DND-41 (cell line): ENCODE measurements at places on chromosomes 1 and 21.
A peak's percentile ranks its signal among the peaks of the same experiment; 100 is the strongest.

- no peak for DNase-seq
These were observed 321.1 kb downstream of the TGFB2 start for GRCh38 chr1:218666263-218666662.

DNA sequence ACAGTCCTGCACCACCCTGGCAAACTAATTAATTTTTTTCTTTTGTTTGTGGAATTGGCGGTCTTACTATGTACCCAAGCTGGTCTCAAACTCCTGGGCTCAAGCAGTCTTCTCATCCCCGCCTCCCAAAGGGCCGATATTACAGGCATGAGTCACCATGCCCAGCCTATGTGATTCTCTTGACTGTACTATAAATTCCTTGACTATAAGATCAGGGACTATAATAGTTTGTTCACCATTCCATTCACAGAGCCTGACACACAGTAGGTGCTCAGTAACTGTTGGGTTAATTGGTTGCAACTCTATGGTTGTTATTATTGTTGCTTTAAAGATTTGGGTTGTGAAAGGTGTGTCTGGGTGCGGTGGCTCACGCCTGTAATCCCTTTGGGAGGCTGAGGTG lies 17.2 kb downstream of the DAP3 start:
- no peak for DNase-seq

DNA sequence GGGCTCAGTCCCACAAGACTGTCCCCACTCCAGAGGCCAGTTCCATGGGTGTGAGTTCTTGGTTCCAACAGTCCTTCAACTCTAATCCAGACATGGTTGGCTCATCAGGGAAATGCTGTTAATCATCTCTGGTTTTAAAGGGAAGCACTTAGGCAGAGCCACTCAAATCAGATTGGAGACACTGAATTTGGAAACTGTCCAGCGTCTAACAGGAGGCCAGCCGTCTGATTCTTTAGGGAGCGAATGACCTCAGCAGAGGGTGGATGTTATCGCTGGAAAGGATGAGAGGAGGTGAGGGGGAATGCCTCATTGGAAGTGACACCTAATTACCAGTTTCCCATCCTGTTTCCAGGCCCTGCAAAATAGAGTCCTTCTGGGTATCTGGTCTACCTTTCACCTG lies 22.8 kb upstream of the LRRC38 start:
- DNase-seq, result no peak

GRCh38 chr1:160169553-160170399 lies 18.4 kb downstream of the ATP1A4 start:
- peak; percentile 18 for DNase-seq

GRCh38 chr1:116720364-116721038 lies 33.7 kb upstream of the CD2 start:
- no peak for DNase-seq
